ENCODE measurements at places on chromosomes 1 and 21. TPM values are rescaled to one million over a fixed set of nuclear protein-coding genes. Genes with fewer than 3 reads are reported as not detected.

Gene SLC5A9
- 14.8 TPM for total RNA-seq

GRCh38 chr1:20227704-20228103 lies 41.4 kb upstream of the PLA2G2C start:
- DNase-seq, result no peak

GRCh38 chr1:93623875-93624274 lies 57.8 kb downstream of the BCAR3 start:
- DNase-seq, result no peak

Gene CLCA1
- total RNA-seq, result 0.27 TPM

- no peak for DNase-seq
These were observed 708.8 kb downstream of the LTN1 start for GRCh38 chr21:28283641-28284490.

DNA sequence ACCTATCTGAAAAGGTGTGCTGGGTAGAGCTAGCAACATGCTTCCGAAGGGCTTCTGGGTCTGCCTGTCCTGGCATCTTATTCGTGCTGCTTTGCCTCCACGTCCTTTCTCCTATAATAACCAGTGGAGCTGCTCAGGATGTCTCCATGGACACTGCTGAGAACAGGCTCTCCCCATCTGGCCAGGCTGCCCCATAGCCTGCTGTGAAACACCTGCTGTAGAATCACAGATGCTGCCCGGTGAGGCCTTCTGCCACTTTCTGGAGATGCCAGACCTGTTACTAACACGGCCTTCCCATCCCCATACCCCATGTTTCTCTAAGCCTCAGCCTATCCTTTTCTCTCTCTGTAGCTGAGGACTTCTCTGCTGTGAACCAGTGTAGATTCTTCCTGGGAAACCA lies 120.5 kb downstream of the IER5 start:
- no peak for DNase-seq

DNA sequence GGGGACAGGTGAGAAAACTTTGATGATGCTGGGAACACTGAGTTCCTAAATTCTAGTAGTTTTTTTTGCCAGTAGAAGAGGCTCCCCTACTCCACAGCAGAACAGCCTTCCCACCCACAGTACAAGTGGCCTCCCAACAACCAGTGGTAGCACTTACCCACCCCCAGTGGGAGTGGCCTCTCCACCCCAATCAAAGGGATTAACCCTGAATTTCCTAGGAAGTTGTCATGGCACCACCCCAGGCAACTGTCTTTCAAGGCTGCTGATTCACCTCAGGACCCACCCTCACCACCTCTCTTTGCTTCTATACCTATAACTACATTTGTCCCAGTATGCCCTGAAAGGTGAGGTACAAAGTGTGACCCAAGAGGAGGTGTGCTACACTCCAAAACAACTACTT lies 81.4 kb upstream of the PRDX6 start:
- no peak for DNase-seq

Gene TIAM1
- 31.9 TPM for total RNA-seq

GRCh38 chr1:240835291-240835690 lies 223.3 kb upstream of the GREM2 start:
- no peak for DNase-seq
